ENCODE measurements at places on chromosomes 16 and 17.

DNA sequence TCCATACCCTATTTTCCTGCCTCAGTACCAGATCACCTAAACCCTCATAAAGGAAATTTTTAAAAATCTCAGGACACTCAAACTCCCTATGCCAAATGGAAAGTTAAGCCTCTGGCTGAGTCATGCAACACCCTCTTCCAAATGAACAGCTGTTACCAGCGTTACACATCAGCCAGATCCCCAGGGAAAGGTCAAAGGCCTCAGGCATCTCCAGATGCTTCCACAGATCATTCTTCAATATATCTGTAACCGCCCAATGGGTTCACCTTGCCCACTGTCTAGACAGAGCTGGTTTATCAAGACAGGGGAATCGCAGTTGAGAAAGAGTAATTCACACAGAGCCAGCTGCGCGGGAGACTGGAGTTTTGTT, 29.1 kb upstream of the SHCBP1 start:
- peak; percentile 72 for DNase-seq

- DNase-seq, result peak; percentile 32
Measured at GRCh38 chr17:7888184-7888920, at the start of gene CHD3. CHD3 (plus strand) TSS chr17:7888789; CDS start chr17:7889001, 212 bp downstream.

GRCh38 chr17:82049521-82049971, 2.1 kb downstream of the RFNG start:
- no peak for DNase-seq

GRCh38 chr16:9046667-9047055, 44.8 kb upstream of the HAPSTR1 start:
- no peak for DNase-seq

DNA sequence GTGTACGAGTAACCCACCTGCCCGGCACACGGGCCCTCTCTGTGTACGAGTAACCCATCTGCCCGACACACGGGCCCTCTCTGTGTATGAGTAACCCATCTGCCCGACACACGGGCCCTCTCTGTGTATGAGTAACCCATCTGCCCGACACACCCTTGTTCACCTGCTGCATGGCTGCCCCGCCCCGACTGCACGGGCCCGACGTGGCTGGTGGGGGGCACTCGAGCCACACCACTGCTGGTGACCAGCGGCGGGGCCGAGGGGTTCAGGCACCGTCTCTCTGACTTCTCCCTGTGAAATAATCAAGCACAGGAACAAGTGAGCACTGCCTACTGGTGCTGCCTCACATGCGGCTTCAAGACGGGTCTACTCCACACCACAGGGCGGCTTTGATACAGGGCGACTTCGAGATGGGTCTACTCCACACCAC, 22.1 kb downstream of the MAP1LC3B start:
- DNase-seq, result no peak

DNA sequence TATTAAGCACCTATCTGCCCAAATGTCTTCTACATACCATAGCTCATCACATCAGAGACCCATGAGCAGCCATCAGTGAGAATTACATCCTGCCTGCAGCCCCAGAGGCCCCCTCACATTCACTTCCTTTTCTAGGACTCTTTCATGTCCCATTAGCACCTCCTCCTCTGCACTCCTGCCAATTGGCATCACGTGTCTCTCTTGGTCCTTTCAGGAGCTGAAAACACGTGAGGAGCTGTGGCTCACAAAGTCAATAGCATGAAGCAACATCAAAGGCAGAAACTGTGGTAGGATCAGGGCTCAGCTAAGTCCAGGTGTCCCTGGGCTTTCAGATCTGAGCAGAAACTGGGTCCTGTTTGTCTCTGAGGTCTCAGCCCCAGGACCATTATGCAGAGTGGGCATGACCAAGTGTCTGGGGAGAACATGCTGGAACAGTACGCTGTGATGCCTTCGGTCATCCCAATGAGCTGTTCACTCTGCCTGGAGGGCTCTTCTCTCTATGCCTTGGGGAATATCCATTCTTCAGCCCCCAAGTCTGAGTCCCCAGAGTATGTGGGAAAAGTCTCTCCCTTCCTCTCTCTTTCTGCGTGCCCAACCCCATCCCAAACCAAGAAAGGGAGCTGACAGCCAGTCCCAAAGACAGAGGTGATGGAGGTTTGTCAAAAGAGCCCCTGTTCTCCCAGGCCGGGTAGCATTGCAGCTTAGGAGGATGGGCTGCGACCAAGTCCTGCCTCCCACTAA, 457.0 kb upstream of the CDH5 start:
- DNase-seq, result no peak

Measured in cardiac fibroblast (primary cell).